Kidney epithelial cell (primary cell): ENCODE measurements at places on chromosomes 12 and 14.

DNA sequence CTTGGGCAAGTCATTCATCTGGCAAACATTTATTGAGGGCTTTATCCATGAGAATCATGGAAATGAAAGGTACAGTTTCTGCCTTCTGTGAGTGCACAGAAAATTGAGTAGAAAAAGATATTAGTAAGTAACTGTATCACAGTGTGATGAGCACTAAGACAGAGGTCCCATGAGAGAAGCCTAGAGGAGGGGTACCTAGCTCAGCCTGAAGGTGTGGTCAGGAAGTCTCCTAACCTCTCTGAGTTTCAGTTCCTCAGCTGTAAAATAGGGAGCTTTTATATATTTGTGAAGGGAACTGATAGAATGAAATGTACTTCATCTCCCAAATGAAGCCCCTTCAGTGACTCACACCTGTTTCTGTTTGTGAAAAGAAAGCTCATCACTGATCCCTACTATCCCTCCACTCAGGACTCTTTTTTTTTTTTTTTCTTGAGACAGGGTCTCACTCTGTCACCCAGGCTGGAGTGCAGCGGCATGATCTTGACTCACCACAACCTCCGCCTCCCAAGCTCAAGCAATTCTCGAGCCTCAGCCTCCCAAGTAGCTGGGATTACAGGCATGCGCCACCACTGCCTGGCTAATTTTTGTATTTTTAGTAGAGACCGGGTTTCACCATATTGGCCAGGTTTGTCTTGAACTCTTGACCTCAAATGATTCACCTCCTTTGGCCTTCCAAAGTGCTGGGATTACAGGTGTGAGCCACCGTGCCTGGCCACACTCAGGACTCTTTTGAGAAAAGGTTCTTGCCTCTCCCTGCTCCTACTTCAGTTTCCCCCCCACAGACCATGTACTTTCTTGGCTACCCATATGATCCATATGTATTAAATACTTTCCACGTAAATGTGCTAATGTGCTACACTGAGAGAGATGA lies 93.7 kb upstream of the FUT8 start:
- no peak for DNase-seq

GRCh38 chr14:102057480-102058114 lies 29.2 kb downstream of the HSP90AA1 start:
- DNase-seq: no peak

GRCh38 chr12:53791735-53792326 lies 40.1 kb upstream of the CISTR start:
- no peak for DNase-seq

DNA sequence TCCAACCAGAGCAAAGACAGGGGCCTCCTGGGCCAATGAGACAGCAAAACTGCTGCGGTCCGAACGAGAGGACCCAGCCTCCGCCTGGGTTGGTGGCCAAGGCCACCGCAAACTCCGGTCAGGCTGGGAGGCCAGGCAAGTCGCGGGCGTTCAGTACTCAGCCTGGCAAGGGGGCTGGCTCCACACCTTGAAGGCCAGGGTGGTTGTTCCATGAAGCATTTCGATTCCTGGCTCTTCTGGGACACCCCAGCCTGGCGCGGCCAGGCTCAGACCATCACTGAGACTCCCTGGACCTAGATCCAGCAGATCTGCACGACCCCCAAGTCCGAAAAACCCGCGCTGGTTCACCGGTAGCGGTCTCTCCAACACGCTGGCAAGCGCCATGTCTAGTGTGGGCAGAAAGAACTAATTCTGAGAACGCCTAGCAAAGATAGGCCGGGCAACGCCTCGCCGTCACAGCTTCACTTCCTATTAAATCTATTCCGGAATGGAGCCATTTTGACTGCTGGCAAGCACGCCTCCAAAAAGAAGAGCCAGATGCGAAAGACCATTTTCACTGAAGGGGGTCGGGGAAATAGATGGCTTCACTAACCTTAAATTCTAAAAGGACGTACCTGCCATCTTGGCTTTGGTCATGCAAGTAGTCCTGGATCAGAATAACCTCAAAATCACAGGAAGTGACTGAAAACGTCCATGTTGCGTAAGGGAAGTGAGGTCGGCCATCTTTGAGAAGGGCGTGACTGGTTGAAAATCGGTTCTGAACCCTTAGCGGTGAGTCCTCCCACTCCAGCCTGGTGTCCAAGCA lies at the start of gene PSMB5:
TSS of gene PSMB5 (minus strand) at position 403 of the 805 bp plus-strand sequence. CDS start at position 384, 19 bp downstream.
- peak; percentile 92 for DNase-seq

GRCh38 chr12:120376009-120376408 lies 7.0 kb upstream of the MSI1 start:
- DNase-seq: no peak

DNA sequence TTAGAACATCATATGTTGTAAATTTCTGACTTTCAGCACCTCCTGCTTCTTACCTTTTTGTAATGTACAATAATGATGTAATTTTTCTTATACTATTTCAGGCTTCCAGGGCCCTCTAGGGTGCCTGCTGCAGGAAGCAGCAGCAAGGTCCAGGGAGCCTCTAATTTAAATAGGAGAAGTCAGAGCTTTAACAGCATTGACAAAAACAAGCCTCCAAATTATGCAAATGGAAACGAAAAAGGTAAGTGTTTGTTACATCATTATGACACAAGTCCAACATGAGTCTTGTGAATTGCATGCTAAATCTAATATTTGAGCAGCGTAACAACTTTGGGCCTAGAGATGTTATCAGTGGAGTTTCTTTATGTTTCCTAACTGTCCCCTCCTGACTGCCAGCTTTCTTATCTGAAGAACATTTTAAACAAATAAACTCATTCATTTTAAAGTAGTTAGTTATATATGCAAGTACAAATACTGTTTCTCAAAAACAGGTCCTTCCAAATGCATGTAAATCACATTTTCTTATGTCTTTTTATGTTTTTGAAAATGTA lies 167.6 kb downstream of the NAV3 start:
- DNase-seq: no peak

DNA sequence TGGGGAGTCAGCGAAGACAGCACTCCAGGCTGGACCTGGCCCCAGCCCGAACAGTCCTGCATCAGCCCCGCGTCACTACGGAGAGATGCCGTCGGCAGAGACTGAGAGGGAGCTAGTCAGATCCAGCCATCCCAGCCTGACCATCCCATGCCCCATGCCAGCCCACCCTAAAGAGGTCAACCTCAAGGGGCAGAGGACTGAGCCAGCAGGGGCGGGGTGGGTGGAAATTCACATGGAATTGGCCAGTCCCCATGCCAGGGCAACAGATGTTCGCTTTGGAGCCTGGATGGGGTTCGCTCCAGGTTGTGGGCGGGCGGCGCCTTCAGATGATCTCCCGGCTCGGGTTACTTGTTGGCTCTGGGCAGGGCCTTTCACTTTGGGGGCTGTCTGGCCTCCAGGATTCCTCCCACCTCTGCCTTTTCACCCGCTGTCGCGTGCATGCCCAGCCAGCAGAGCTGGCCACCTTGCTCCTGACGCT lies 154.3 kb downstream of the TSPAN9 start:
- DNase-seq: no peak

- DNase-seq: no peak
Measured at GRCh38 chr12:122458105-122459035, 35.9 kb upstream of the CLIP1 start.

DNA sequence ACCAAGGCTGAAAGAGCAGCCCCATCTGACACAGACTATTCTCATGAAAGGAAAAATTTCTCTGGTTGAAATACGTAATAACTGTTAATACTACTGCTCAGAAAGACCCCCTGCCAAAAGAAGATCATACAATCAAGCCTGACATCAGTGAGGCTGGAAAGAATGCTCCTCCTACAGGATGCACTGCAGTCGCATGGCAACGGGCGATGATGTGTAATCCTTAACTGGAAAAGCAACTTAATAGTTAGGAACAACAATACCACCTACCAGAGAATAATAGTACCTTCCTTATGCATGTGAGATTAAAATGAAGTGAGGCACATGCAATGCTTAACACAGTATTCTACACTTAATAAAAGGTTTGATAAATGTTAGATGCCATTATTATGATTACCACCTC lies 1.2 kb upstream of the GOLGA5 start:
- DNase-seq: no peak
